ENCODE measurements at places on chromosomes 4 and X.

DNA sequence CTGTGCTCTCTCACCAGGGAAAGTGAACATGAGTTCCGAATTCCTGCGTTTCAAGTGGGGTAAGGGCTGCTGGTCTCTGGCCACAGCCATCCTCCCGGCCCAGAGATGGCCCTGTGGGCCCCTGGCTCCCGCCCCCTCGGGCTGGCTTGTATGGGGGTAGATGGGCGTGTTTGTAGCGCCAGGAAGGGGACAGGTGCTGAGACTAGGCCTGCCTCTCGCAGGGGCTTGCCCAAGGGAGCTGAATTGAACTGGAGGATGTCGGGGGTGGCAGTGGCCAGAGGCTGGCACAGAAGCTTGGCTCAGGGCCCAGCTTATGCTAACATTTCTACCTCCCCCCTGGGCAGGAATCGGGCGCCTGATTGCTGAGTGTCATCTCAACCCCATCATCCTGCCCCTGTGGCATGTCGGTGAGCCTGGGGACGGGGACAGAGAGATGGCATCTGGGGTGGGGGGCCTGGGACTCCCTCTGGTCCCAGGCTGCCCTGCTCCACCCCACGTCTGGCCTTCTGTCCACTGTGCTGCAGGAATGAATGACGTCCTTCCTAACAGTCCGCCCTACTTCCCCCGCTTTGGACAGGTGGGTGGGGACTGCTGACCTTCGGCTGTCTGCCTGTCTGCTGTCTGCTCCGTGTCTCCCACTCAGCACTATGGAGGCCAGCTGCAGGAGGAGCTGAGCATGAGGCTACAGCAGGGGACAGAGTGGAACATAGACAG, 8.5 kb downstream of the TAFAZZIN start:
- DNase-seq: no peak

DNA sequence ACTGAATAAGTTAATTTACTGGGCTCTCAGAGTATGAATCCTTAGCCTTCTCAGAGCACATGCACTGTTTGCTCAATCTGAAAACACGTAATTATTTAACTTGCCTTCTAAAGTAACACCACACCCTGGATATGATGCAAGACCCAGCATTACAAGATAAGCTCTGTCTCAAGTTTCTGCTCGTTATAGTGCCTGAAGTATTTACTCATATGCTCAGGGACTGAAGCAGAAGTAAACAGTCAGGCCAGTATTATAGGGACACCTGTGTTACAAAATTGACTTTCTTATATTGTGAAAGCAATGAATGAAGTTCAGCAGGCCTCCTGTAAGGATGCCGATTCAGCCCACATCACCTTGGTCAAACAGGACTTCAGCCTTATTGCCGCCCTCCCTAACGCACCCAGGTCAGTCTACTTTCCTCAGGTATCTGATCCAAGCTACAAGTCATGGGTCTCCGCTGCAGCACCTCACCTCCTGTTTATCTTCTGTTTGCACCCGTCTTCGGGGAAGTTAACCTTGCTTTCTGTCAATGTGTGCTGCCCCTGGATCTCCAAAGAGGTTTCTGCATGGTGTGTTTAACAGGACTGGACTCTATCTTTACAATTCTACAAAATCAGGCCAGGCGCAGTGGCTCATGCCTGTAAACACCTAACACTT, 42.8 kb upstream of the KLF3 start:
- DNase-seq: no peak

GRCh38 chr4:8067945-8068896, 90.4 kb downstream of the ABLIM2 start:
- no peak for DNase-seq

DNA sequence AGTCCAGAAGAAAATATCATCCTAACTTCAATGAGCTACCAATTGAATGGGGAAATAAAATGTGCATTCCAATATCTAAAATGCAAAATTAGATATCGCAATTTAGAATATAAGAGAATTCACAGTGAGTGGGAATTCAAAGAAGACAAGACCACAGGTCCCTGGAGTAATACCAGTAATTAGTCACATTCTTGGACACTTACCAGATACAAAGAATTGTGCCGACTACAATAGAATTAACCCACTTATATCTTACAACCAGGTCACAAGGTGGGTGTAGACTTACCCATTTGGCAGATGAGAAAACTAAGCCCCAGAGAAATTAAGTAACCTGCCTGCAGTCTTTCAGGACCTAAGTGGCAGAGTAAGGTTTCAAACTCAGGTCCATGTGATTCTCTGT, 84.3 kb upstream of the C1QTNF7 start:
- no peak for DNase-seq

GRCh38 chr4:3701271-3701734, 64.9 kb upstream of the ADRA2C start:
- no peak for DNase-seq

DNA sequence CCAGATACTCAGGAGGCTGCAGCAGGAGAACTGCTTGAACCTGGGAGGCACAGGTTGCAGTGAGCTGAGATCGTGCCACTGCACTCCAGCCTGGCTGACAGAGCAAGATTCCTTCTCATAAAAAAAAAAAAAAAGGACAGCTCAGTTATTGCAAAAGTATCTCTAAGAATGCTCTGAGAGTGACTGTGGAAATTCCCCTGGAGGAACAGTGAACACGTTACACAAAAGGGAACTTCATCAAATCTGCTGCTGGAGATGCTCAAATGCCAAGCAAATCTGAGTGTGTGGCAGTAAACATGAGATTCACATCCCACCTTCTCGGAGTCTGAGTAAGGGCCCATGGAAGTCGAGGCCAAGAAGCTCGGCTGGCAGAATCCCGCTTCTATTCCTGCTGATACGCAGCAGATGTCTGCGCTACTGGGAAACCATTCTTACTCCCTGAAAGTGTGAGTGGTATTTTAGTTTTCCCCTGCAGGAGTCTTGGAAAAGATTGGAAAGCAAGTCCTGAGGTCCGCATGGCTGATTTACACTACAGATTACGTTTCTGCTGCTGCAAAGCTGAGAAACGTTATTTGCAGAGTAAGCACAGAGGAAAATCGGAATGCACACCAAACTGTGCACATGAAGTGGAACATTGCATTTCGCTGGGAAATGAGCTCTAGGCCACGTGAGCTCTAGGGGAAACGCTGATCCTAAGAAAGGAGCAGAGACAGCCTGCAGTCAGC, 162.9 kb downstream of the NSUN7 start:
- DNase-seq: no peak

DNA sequence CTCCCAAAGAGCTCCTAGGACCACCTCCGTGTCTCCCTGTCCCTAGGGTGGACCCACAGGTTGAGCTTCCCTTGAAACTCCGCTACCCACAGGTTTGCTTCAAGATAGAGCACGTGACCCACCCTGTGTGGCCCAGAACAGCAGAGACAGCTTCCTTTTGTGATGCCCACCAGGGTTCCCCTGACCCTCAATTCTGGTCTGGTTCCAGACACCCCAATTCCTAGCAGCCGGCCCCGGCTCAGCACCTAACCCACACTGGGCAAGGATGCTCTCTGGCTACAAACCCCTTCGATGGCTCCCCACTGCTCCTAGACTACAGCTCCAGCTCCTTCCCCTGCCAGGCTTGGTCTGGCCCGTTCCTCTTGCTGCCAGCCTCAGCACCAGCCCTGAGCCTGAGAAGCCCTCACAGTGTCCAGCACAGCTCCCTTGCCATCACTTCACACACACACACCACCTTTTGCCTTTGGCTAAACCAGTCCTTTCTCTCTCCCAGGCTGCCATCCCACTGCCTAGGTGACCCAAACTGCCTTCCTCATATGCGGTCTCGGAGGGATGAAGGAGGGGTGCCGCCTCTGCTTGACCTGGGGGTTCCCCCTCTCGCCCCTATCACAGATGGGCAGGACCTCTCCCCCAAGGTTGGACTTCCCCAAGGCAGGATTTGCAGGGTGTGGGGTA, 6.2 kb downstream of the PNCK start:
- no peak for DNase-seq

Data from activated CD4-positive, alpha-beta T cell treated with anti-CD3 and anti-CD28 coated beads, Interleukin-2, amount 50 U/mL, for 48 hours (primary cell).